CD4-positive, alpha-beta T cell treated with Interleukin-4 for 4 hours (primary cell): ENCODE measurements at places on chromosomes 7 and 10.

DNA sequence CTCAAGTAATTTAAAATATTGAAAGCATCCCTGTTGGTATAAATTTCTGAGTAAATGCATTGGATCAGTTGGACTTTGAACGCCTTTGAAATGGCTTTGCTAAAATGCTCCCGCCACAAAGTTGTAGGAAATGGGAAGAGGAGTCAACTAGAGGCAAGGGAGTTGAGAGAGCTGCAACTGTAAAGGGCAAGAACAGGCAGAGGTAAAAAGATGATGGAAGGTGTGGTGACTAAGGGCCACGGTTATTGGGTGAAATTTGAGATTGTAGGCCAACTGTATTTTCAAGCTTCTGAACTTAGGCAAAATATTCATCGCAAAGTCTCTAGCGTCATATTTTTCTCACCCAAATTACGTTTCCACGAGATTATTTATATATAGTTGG lies 595 bp upstream of the SUMF2 start:
- no peak for DNase-seq

DNA sequence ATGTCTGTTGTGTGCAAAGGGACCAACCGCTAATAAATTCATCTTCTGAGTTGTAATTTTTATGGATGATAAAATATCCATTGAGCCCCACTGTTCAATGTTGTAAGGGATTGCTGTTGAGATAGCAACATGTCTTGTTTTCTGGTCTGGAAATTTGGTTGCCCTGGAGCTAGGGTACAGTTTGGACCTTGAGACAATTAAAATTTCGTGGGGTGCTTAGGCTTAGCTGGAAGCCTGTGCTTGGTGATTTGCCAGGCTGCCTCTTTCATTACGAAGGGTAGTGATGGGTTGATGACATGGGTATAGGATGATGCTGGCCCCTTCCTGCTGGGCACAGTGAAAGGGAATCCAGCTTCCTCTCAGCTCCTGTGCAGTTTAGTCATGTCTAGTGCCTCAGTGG lies 43.6 kb downstream of the PLCE1 start:
- DNase-seq, result no peak

DNA sequence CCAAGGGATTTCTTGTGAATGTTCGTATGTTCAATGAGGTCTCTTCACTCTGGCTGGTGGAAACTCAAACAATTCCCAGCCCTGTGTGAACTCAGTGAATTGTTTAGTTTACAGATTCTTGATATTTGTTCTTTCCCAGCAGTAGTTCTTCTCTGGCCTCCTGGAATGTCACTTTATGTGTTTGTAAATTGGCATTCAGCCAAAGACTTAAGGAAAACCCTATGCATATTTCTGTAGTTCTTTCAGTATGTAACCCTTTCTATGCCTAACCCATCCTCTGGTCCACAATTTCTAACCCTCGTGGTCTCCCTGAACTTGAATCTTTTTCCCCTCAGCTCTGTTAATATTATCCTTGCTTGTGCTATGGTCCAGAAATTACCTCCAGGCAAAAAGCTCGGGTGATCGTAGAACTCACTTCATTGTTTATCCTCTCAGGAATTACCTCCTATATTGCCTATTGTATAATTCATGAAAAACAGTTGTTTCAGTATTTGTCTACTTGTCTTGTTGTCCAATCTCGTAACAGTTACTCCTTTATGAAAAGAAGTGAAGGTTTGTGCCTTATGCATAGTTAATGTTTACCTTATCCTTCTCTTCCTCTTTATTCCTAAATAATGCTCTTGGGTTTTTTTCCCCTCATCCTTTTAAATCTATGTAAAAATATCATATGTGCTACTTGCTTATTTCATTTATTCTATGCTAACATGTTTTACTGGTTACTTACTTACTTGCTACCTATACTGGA lies 23.7 kb upstream of the AGR3 start:
- no peak for DNase-seq

DNA sequence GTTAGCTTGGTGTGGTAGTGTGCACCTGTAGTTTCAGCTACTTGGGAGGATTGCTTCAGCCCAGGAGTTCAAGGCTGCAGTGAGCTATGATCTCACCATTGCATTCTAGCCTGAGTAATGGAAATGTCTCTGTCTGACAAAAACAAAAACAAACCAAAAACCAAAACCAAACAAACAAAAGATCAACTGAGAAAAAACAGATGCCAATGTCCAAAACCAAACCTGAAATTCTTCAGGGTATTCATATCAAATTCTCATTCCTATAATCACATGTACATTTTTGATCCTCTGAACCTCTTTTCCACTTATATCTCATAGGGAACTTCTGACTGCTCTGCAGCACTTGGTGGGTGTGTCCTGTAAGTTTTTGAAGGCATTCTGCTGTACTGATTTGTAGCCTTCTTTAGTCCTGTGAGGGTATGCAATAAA lies 87.0 kb downstream of the CDK6 start:
- DNase-seq, result no peak

GRCh38 chr7:120990468-120991118 lies 2.1 kb downstream of the CPED1 start:
- DNase-seq, result no peak

DNA sequence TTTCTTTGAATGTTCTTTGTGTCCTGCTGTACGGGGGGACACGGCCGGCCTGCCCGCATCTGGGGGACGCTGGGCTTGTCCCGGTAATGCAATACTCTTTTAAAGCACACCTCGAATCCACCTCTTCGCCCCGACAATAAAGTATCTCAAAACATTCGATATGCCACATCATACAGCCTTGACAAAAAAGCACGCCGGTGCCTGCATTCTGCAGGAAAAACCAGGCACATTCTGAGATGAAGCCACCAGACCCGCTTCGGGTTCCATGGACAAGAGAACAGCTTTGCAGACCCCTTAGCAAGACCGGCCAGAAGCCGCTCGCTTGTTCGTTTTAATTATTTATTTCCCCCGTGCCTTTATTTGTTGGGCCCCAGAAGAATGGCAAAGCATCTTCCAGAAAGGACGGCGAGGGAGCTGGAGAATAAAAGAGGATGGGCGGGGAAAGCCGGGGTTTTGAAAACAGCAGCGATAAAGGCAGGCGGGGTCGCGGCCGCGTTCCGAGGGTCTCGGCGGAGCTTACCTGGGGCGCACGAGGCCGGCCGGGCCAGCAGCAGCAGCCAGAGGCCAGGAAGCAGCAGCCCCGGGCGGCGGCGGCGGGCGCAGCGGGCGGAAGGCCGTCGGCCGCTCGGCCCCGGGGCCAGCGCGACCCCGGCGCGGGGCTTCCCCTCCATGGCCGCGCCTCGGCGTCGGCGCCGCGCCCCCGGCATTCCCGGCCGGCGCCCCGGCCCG lies 462 bp downstream of the KIAA1549 start:
- DNase-seq, result no peak

- DNase-seq, result no peak
Observed at GRCh38 chr7:75611557-75612178, 119.5 kb downstream of the SPDYE5 start.

- DNase-seq, result no peak
Observed at GRCh38 chr10:124903111-124903510, 38.8 kb upstream of the ZRANB1 start.

GRCh38 chr7:88014581-88014980 lies 80.5 kb downstream of the ADAM22 start:
- DNase-seq, result no peak

GRCh38 chr10:80144067-80144695 lies 11.7 kb downstream of the PLAC9 start:
- DNase-seq, result no peak

DNA sequence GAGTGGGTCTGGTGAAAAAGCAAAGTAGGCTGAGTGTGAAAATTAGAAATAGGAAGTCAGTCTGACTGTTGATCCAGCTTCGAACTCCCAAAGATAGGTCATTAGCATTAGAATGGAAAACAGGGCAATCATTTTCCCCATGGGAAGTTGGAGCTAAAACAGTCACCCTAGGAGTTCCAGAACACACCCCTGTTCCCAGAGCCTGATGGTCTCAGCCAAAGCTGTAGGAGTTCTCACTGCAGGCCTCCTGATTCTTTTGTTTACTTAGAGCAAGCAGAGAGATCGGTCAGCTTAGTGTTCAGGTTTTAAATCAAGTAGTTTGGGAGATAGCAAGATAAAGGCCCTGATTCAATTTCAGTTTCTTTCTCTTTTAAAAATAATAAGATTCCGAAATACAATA lies 28.8 kb upstream of the JCAD start:
- no peak for DNase-seq

DNA sequence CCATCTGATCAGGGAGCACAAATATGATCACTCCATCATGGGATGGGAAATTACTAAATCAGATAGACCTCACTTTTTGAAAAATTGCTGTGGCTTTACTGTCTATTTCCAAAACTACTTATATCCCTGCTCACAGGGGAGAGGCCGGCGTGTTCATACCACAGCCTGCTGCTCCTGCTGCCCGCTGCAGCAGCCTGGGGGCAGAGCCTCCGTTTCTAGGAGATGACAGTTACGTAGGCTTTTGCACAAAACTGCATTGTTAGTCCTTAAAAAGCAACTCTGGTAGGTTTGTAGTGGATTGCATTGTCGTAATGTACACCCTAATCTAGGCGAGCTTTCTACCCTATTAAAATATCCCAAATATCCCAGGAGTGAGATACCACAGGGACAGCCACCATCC lies 203.7 kb downstream of the EBF3 start:
- DNase-seq, result no peak

GRCh38 chr10:70917226-70917625 lies 28.9 kb upstream of the PCBD1 start:
- no peak for DNase-seq

- DNase-seq, result no peak
Observed at GRCh38 chr10:71431239-71432100, 34.8 kb downstream of the CDH23 start.

DNA sequence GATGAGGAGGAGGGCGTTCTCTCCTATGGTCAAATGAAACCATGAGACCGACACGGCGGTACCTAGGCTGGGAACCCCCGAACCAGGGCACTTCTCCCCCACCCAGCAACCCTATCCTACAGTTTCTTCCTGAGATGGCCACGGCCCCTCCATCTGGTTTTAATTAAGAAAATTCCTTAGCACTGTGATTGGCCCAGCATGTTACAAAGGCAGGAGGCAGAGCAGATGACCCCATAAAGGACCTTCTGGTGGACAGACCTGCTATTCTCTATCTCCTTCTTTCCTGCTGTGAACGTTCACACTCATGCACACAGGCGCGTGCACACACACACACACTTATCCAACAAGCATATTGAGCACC lies 129.4 kb downstream of the RGS10 start:
- DNase-seq, result no peak

GRCh38 chr10:84428711-84429110 lies 100.3 kb downstream of the CCSER2 start:
- no peak for DNase-seq

DNA sequence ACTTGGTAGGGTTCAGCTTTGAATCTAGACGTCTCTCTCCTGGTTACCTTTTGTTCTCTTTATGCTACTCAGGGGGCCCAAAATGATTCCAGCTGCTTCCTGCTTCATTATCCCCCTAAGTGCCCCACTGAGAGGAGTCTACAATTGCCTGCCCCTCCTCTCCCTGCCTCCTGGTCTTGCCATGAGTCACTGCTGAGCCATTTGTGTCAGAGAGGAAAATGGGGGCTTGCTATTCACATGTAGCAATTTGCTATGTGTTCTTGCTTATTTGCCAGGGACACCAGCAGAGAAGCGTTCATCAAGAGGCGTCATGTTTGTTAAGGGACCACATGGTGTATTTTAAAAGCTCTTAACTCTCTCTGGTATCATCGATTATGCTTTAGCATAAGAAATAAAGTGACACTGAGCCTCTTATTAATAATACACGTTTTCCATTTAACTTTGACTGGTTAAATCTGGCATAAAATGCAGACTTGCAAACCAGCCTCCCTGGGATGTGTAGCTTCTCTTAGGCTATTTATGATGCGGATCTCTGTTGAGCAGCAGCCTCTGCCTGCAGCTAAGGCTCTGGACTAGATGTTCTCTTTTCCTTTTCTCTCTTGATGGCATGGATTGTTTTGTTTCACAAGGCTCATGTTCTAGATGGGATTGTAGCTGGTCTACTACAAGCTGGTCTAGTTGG lies 239.3 kb downstream of the AUTS2 start:
- no peak for DNase-seq

DNA sequence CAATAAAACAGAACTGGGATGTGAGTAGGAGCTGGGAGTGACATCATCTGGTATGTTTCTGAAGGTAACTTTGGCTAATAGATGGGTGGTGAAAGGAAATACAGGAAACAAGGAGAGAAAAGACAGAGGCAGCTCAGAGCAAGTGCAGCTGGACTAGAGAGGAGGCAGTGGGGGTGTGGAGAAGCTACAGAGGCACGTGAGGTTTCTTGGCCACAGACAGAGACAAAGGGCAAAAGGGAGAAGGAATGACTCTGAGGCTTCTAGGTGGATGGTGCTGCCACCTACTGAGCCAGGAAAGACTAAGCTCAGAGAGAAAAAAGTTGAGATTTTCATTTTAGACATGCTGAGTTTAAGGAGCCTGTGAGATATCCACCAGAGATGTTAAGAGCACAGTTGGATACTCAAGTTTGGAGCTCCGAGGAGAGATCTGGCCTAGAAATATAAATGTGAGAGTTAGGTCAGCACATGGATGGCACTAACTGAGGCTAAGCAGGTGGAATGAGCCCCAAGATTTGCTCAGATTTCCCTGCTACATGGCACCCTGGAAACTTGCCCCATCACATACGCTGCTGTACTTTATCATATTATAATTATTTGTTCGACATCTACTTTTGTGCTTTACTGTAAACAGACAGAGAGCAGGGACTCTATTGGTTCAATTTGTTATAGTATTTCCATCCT lies 293.0 kb upstream of the IMMP2L start:
- DNase-seq, result no peak

GRCh38 chr10:97475936-97476594 lies 22.2 kb downstream of the MMS19 start:
- no peak for DNase-seq

GRCh38 chr10:85608706-85609105 lies 757.9 kb downstream of the GRID1 start:
- DNase-seq, result no peak

- DNase-seq, result no peak
Observed at GRCh38 chr7:106740806-106741205, 79.8 kb upstream of the CCDC71L start.

- DNase-seq, result no peak
Observed at GRCh38 chr10:110442746-110443145, 55.0 kb upstream of the DUSP5 start.

- DNase-seq, result no peak
Observed at GRCh38 chr10:132685101-132685891, 100.7 kb downstream of the NKX6-2 start.

GRCh38 chr7:80499350-80499953 lies 12.4 kb downstream of the GNAT3 start:
- no peak for DNase-seq

GRCh38 chr10:28849821-28850220 lies 172.5 kb downstream of the BAMBI start:
- DNase-seq, result no peak

DNA sequence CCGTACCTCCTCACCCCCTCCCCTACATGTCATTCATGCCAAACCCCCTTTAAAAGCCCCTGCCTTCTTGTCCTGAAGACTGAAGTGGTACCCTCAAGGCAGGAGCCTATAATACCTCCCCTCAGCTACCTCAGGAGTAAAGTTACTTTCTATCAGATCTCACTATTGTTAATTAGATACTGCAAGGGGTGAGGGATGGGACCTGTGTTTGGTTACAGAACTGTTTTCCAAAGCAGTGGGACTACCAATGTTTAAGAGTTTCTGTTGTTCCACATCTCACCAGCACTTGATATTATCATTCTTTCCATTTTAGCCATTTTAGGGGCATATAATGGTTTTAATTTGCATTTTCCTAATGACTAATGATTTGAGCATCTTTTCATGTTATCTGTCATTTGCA lies 196.8 kb upstream of the LRRN3 start:
- no peak for DNase-seq
